ENCODE measurements at places on chromosomes 16 and 17.

DNA sequence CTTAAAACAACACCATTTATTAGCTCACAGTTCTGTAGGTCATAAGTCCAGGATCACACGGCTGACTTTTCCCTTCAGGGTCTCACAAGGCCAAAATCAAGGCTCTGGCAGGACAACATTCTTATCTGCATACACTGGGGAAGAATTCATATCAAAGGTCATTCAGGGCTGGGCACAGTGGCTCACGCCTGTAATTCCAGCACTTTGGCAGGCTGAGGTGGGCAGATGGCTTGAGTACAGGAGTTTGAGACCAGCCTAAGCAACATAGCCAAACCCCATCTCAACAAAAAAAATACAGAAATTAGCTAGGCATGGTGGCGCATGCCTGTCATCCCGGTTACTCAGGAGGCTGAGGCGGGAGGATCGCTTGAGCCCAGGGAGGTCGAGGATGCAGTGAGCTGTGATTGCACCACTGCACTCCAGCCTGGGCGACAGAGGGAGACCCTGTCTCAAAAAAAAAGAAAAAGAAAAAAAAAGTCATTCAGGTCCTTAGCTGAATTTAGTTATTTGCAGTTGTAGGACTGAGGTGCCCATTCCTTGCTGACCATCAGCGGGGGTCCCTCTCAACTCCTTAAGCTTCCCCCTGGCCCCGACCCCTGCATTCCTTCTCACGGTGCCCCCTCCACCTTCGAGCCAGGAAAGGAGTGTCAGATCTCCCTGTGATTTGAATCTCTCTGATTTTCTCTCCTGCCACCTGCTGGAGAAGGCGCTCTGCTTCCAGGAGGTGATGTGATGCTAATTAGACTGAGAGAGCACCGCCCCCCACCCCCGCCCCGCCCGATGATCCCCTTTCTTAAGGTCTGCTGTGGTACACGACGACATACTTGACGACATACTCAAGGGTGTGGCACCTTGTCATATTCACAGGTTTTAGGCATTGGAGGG lies 91.8 kb upstream of the CLEC18A start:
- DNase-seq = no peak

- no peak for DNase-seq
Measured at GRCh38 chr17:78173097-78173715, 4.8 kb downstream of the SYNGR2 start.

DNA sequence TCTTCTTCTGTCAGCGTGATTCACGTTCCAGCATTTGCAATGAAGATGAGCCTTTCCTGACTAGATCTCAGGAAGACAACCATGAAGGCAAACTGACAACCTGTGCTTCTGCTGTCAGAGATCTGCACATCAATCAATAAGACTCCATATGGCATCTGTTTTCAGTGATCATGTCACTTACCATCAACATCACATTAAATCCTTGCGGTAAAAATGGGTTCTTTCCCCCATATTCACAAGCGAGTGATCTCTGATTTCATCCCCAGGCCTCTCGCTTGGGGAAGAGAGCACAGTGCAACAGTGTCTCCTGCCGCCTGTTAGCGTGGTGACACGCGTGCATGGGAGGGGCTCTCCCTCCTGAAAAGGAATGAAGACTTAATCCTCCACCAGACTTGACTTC lies 11.1 kb downstream of the NACA2 start:
- DNase-seq = no peak

DNA sequence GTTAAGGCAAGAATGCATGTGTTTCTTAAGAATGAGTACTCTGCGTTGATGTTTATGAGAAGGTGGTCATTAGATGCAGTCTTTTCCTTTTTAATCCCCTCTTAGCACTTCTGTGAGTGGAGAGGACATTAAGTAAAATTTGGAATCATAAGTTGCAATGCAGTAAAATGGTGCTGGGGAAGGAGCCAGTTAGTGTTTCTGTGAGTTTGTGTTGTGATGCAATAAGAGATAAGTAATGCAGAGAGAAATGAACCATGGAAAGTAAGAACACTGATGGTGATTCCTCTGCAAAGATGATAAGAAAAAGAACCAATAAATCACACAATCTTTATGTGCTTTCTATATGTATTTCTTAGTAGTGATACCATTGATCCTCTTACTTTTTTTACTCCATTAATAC lies 20.0 kb downstream of the ABHD15 start:
- no peak for DNase-seq

DNA sequence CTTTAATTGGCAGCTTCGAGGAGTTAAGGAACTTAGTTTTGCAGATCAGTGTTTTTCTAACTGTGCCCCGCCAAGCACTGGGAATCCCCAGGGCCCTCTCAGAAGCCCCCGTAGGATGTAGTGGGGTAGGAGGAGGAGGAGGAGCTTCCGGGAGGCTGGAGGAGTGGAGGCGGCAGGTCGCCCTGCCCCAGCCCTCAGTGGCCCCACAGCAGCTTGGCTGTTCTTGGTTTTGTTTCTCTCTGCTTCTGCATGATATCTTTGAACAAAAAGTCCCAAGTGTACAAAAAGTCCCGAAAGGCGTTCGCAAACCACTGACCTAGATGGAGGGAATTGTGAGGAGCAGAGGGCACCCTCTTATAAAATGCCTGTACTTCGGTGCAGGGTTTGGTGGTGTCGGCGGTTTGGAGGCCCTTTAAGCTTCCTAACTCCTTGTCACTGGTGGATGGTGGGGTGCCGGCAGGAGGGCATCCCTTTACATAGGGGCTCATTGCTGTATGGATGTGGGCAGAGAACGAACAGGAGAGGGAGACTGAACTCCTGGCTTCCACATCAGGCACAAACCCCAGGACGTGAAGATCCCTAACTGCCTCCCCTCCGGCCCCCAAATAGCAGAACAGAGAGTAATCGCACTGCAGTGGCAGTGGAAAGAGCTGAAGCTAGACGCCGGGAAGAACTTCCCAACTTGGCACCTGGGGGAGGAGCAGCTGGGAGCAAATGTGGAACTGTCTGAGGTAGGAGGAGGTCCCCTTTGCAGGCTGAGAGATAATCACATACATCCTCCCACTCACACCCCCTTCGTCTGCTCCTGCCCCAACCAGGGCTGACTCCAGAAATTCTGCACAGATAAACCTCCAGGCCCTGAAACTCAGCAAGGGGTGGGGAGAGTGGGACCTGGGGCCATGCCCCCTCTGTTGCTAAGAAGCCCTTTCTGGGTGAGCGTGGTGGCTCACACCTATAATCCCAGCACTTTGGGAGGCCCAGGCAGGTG lies 20.1 kb downstream of the EPOP start:
- no peak for DNase-seq
